ENCODE measurements at places on chromosomes 5 and 9.

GRCh38 chr5:59790776-59791475 is 102.6 kb downstream of the PDE4D start:
- no peak for DNase-seq
- peaks cover 30% of the 10 kb centered on the region for H3K4me1 ChIP-seq
- peaks cover 26% of the 10 kb centered on the region for H3K27me3 ChIP-seq
- peak overlapping the region; percentile 26 for H3K4me3 ChIP-seq
- H3K36me3 ChIP-seq = no peaks in the 10 kb centered on the region

- no peak overlapping the region for H3K27ac ChIP-seq
- no peak for DNase-seq
- no peaks in the 10 kb centered on the region for H3K36me3 ChIP-seq
- peaks cover 2% of the 10 kb centered on the region for H3K4me1 ChIP-seq
- no peak overlapping the region for H3K4me3 ChIP-seq
Observed at GRCh38 chr5:73405691-73406090, 42.9 kb downstream of the FOXD1 start.

DNA sequence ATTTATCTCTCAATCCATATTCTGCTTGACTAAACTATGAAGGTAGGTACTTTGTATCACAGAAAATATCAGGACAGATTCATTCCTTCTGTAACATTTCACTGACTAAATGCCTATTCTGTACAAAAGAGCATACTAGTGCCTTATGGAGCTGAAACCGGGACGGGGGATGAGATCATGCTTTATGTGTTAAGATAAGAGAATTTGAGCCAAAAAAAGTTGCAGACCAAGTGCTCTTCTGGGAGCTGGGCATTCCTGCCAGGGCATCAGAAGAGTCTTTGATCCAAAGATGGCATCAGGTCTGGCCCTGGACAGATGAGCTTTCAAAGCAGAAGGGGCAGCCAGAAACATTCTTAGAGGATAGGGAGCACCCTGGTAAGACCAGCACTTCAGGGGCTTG is 27.5 kb upstream of the GLIPR2 start:
- H3K27ac ChIP-seq = no peak overlapping the region
- H3K27me3 ChIP-seq = no peaks in the 10 kb centered on the region
- H3K4me1 ChIP-seq = peaks cover 8% of the 10 kb centered on the region

DNA sequence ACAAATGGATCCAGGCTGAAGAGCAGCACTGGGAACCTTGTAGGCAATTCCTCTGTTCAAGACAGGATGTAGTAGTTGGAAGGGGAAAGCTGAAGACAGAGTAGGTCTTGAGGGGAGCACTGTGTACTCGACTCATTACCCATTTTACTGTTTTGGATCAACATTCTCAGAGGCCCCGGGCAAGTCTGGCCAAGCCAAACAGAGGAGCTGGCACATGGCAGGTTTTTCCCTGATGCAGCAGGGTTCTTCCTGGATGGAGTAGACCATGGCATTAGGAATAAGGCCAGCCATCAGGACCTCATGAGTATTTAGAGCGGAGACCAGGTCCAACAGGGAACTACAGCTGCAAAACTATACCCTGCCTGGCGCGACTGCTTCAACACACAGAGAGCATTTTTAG is 4.4 kb downstream of the SVEP1 start:
- no peak overlapping the region for H3K4me3 ChIP-seq
- H3K27ac ChIP-seq = no peak overlapping the region
- no peak for DNase-seq
- peaks cover 6% of the 10 kb centered on the region for H3K4me1 ChIP-seq
- H3K36me3 ChIP-seq = no peaks in the 10 kb centered on the region

DNA sequence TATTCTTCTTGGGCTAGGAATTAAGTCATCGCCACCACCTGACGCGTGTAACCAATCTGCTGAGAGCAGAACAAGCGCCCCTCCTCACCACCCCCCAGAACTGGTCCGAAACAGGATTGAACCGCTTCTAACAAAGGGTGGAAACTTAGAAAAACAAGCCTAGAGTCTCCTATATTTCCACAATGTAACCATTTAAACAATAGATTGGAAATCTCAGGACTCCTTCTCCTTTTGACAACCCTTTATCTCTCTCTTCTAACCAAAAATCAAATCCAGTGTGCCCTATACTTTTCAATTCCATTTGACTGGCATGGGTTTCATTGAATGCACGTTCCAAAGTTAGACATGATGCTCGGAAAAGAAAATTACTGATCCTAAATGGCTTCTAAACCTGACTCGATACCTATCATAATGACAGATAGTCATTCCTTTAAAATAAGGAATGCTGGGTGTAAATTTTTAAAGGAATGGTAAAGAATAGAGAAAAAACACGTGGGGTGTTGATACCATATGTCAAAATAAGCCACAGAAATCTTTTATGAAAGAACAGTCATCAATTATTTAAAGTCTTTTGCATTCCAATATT is 1.2 kb downstream of the ARRDC3 start:
- peak overlapping the region; percentile 99 for H3K27ac ChIP-seq
- H3K4me1 ChIP-seq = peaks cover 34% of the 10 kb centered on the region
- DNase-seq = peak; percentile 72
- H3K4me3 ChIP-seq = peak overlapping the region; percentile 93

- H3K4me3 ChIP-seq = peak overlapping the region; percentile 73
- no peak overlapping the region for H3K27ac ChIP-seq
- peaks cover 29% of the 10 kb centered on the region for H3K4me1 ChIP-seq
- H3K36me3 ChIP-seq = peaks cover 3% of the 10 kb centered on the region
- no peak for DNase-seq
Observed at GRCh38 chr5:88667496-88668201, 215.3 kb downstream of the MEF2C start.

- no peak for DNase-seq
- peaks cover 5% of the 10 kb centered on the region for H3K27me3 ChIP-seq
- no peak overlapping the region for H3K4me3 ChIP-seq
- H3K4me1 ChIP-seq = no peaks in the 10 kb centered on the region
Observed at GRCh38 chr5:149665416-149666175, 64.5 kb upstream of the PPARGC1B start.

- no peaks in the 10 kb centered on the region for H3K4me1 ChIP-seq
- H3K4me3 ChIP-seq = no peak overlapping the region
Observed at GRCh38 chr5:131084436-131084835, 80.6 kb downstream of the HINT1 start.

GRCh38 chr5:90112033-90112692 is 297.4 kb downstream of the CETN3 start:
- H3K4me3 ChIP-seq = no peak overlapping the region
- no peaks in the 10 kb centered on the region for H3K4me1 ChIP-seq
- no peak overlapping the region for H3K27ac ChIP-seq
- DNase-seq = no peak

GRCh38 chr5:33894566-33894965 is 2.8 kb upstream of the ADAMTS12 start:
- no peak overlapping the region for H3K27ac ChIP-seq
- no peak for DNase-seq
- H3K4me3 ChIP-seq = no peak overlapping the region
- peaks cover 7% of the 10 kb centered on the region for H3K4me1 ChIP-seq

- DNase-seq = peak; percentile 2
- no peaks in the 10 kb centered on the region for H3K27me3 ChIP-seq
- no peaks in the 10 kb centered on the region for H3K36me3 ChIP-seq
- H3K27ac ChIP-seq = no peak overlapping the region
Observed at GRCh38 chr9:136021171-136021871, 60.1 kb upstream of the UBAC1 start.

DNA sequence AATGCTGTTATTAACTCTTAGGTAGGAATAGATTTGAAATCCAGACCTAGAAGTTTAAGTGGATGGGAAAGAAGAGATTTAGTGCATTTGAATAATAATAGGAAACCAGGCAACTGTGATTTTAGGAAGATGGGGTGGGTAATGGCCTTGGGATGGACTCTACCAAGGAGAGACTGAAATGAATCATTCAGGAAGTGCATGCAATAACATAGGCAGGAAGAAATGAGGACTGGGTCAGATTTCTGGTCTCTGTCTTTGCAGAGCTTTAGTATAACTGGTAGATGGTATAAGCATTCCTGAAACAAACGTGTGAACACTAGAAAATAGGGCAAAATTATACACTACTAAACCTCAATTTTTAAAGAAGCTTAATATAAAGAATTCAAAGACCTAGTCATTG is 274.4 kb upstream of the CLINT1 start:
- no peaks in the 10 kb centered on the region for H3K36me3 ChIP-seq
- H3K27ac ChIP-seq = no peak overlapping the region
- H3K27me3 ChIP-seq = peaks cover 5% of the 10 kb centered on the region
- no peaks in the 10 kb centered on the region for H3K4me1 ChIP-seq
- H3K4me3 ChIP-seq = no peak overlapping the region
- no peak for DNase-seq

- no peak overlapping the region for H3K27ac ChIP-seq
- H3K4me1 ChIP-seq = no peaks in the 10 kb centered on the region
- H3K4me3 ChIP-seq = no peak overlapping the region
- no peaks in the 10 kb centered on the region for H3K36me3 ChIP-seq
Observed at GRCh38 chr5:147407094-147407681, 102.7 kb downstream of the DPYSL3 start.

DNA sequence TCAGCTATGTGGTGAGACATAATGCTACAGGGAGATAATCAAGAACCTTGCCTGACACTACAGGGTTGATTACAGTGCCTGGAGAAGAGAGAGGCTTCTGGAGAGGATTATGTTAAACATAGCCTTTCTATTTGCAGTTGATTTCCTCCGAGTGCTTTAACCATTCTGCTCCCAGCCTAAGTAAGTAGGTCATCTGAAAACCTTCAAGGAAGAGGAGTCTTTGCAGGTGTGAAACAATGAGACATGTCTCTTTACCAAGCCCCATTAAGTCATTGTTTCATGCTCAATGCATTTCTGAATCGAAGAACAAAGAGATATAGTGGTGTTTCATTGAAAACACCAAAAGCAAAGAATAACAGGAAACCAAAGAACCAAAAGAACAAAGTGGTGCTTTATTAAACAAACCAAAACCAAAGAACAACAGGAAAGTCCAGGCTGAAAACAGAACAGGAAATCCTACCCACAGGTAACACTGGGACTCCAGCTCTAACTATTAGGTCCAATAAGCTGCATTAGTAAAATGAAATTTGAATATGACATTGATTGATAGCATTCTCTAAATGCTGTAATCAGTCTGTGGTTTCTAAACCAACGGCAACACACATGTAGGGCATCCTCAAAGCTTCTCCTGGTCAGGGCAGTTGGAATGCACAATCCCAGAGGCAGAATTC is 113.3 kb upstream of the SPATA31D4 start:
- no peaks in the 10 kb centered on the region for H3K27me3 ChIP-seq
- no peak overlapping the region for H3K4me3 ChIP-seq

DNA sequence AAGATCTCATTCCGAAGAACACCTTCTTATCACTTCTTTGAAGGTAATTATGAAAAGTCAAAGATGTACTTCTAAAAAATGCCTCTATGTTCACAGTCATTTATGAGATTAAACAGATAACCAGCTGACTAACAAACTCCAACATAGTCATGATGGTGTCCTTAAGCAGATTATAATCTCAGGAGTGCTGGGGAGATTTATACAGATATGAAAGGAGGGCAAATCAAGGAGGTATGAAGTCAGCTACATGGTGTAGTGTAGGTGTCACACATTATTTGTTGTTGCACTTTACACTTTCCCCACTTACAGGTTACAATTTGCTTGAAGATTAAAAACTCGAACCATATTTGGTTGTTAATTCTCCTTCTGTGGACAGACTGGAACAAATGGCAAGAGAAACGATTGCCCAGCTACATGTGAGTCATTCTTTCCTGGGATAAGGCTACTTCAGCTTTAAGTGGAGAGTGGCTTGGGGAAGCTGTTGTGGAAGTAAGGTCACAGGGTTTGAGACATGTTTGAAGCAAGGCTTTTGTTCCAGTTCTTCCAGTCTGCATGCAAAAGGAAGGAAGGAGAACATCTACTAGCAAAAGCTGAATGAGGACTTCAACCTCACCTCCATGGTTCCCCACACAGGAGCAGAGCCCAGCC is 320.1 kb downstream of the ADGRV1 start:
- H3K4me3 ChIP-seq = no peak overlapping the region
- DNase-seq = no peak
- H3K36me3 ChIP-seq = no peaks in the 10 kb centered on the region
- peaks cover 13% of the 10 kb centered on the region for H3K4me1 ChIP-seq
- peaks cover 62% of the 10 kb centered on the region for H3K27me3 ChIP-seq

GRCh38 chr5:143405063-143405848 is 1.8 kb upstream of the NR3C1 start:
- peak overlapping the region; percentile 87 for H3K4me3 ChIP-seq
- H3K27me3 ChIP-seq = no peaks in the 10 kb centered on the region
- peaks cover 49% of the 10 kb centered on the region for H3K4me1 ChIP-seq
- peak overlapping the region; percentile 99 for H3K27ac ChIP-seq

DNA sequence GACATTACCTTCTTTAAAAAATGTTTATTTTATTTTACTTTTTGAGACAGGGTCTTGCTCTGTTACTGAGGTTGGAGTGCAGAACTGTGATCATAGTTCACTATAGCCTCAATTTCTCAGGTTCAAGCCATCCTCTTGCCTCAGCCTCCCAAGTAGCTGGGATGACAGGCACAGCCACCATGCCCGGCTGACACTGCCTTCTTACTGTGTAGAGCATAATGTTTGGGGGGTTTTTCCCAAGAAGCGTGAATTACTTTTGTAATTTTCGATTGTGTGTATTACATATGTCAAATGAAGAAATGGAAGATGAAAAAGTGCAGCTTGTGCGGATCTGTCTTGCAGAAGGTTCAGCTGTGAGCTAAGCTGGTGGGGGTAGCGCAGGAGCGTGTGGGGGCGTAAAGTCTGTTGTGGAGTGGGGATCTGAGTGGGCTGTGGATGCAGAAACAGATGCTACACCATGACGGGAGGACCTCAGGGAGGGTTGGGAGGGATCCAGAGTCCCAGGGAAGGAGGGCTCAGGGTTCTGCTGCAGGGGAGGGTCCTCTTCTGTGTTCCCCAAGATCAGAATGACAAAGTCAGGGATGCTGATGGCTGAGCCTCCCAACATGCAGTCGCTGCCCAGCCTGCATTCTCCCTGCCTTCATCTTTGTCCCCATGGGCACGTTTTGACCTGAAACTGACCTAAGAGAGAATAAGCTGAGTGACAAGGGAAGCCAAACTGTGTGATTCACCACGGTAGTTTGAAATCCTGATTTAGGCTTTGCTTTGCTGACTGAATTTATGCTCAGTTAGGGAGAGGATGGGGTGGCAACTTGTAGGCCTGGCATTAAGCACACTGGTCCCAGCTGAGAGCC is 6.8 kb upstream of the ANKRD33B start:
- H3K27me3 ChIP-seq = peaks cover 27% of the 10 kb centered on the region
- no peak overlapping the region for H3K27ac ChIP-seq
- H3K4me3 ChIP-seq = no peak overlapping the region
- no peak for DNase-seq
- H3K4me1 ChIP-seq = peaks cover 11% of the 10 kb centered on the region
- H3K36me3 ChIP-seq = no peaks in the 10 kb centered on the region

DNA sequence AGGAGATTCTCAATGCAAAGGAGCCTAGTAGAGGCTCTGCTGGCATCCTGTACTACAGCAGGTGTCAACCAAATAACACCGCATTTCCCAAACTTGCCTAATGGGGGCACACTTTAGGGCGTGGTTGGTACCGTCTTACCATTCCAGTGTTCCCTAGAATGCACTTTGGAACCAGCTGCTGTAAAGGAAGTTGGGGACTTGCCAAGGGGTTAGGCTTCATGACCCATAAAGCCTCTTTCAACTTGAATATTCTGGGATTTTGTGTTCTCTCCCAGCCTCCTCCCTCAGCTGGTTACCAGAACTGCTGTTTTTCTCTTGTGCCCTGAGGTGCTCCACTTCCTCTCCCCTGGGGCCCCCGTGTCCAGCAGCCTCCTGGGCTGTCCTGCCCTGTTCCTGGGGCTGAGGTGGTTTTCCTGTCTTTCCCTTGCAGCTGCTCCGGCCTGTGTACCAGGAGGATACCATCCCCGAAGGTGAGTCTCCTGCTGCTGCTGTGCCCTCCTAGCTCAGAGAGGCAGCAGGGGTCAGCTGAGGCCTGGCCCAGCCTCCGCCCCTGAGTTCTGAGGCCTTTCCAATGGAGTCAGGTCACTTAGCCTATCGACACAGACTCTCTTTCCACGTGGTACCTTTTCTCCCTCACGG is 44.7 kb downstream of the RGS3 start:
- peaks cover 29% of the 10 kb centered on the region for H3K4me1 ChIP-seq
- H3K27me3 ChIP-seq = no peaks in the 10 kb centered on the region
- no peak for DNase-seq
- no peak overlapping the region for H3K27ac ChIP-seq
- H3K4me3 ChIP-seq = no peak overlapping the region

Measured in activated T-cell treated with anti-CD3 and anti-CD28 coated beads, Interleukin-2, amount 50 U/mL, for 24 hours (primary cell).